ENCODE measurements at places on chromosomes 13 and 19. TPM values are rescaled to one million over a fixed set of nuclear protein-coding genes. Genes with fewer than 3 reads are reported as not detected.

Gene JAK3
- 2.9 TPM for total RNA-seq

DNA sequence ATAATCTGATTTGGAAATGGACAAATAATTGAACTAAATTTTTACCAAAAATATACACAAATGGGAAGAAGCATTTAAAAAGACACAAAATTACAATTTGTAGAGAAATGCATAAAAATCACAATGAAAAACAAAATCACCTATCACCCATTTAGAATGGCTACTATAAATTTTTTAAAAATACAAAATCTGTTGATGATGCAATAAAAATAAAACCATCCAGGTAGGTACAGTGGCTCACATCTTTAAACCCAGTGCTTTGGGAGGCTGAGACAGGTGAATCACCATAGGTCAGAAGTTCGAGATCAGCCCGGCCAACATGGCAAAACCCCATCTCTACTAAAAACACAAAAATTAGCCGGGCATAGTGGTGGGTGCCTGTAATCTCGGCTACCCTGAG is 23.5 kb downstream of the ZNF43 start:
- ATAC-seq: no peak

GRCh38 chr13:46565808-46566750 is 13.1 kb downstream of the LRCH1 start:
- no peak for ATAC-seq

DNA sequence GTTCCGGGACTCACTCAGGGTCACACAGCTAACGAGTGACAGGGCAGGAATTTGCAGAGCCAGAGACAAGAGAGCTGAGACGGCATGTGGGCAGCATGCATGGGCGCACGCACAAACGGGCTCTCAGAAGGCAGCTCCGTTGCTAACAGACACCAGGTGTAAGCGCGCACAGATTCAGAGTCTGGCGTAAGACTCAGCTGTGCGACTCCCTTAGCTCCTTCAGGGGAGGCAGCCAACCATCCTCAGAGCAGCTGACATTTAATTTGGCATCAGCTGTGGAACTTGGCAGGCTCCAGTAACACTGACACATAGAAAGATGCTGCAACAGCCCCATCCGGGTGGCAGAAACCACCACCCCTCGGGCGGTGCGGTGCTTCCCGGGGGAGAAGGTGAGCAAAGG is 7.5 kb upstream of the TM6SF2 start:
- no peak for ATAC-seq

DNA sequence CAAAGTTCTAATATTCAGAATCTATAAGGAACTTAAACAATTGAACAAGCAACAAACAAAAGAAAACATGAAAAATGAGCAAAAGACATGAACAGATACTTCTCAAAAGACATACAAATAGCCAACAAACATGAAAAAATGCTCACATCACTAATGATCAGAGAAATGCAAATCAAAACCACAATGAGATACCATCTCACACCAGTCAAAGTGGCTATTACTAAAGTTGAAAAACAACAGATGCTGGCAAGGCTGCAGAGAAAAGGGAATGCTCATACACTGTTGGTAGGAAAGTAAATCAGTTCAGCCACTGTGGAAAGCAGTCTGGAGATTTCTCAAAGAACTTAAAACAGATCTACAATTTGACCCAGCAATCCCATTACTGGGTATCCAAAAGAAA is 74.3 kb downstream of the CRYL1 start:
- no peak for ATAC-seq

GRCh38 chr13:86608701-86609100 is 809.5 kb upstream of the SLITRK6 start:
- no peak for ATAC-seq

Gene HSH2D
- 0.21 TPM for total RNA-seq

Gene LRG1
- total RNA-seq: 0.19 TPM

DNA sequence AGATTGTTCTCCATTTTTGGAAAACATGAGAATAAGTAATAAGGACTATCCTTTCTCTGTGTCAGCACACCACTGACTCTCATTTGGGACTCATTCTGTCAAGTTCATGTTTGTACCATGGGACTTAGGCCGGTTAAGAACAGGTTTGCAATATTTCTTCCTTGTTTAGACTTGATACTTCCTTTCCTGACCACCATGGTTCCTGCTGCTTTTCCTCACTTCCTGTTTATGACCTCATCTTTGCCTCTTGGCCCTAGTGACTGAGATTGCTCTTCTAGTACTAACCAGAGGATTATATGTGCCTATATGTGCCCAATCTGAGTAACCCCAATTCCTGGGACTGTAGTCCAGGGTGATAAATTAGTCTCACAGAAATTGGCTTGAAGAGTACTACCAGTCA is 32.5 kb upstream of the NDFIP2 start:
- no peak for ATAC-seq

Gene IZUMO2
- total RNA-seq: not detected
